ENCODE measurements at places on chromosomes 5 and 9.

DNA sequence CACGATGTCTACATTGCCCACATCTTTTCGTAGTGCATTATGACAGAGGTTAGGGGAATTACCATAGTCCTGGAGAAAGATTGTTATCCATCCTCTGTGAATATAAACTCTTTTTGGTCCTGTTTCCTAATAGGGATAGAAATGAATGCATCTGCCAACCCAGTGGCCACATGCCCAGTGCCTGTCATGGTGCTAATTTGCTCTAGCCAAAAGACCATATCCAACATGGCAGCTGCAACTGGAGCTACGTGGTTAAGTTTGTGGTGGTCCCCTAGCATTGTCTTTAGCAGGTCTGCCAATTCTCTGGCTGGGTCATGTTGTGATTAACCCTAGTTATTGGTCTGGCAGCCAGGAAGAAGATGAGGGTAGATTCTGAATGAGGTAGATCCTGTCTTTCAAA lies 87.5 kb downstream of the FGF18 start:
- no peak for DNase-seq

GRCh38 chr5:102823441-102823874 lies 68.4 kb downstream of the PAM start:
- no peak for DNase-seq

DNA sequence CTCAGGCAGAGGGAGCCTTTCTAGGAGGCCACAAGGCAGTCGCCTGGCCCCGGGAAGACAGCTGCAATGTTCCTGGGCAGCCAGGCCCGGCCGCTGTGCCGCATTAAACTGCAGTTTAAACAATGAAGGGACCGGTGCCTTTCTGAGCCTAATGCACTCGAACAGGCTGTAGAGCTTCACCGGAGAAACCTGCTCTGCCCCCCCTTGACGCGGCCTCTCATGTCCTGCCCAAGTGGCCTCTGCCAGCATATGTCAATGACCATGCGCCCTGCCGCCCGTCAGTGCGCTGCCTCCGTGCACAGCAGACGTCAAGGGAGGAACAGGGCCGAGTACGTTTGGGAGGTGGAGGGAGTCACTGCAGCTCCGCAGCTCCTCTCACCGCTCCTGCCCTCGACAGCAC lies 38.4 kb upstream of the BARHL1 start:
- DNase-seq = no peak

- no peak for DNase-seq
Observed at GRCh38 chr5:113119246-113119924, 142.8 kb downstream of the DCP2 start.

GRCh38 chr9:35060548-35061207 lies 11.7 kb downstream of the VCP start:
- DNase-seq = no peak

DNA sequence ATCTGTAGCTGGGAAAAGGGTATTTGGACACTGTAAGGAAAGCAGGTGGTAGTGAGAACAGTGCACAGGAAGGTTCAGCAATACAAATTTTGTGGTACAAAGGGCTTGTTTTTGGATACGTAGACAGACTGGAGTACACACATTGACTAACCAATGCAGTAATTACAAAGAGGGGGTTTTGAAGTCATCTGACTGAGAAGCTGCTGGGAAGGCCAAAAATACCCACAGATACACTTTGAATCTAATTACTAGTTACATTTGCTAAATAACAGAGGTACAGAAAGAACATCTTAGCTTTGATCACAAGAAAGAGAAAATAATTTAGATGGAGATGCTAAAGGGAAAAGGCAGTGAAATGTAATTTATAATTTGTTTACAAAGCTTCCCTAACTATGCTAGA lies 45.9 kb downstream of the PKD2L2 start:
- DNase-seq = no peak

GRCh38 chr9:125883565-125884217 lies 136.5 kb downstream of the PBX3 start:
- DNase-seq = no peak

DNA sequence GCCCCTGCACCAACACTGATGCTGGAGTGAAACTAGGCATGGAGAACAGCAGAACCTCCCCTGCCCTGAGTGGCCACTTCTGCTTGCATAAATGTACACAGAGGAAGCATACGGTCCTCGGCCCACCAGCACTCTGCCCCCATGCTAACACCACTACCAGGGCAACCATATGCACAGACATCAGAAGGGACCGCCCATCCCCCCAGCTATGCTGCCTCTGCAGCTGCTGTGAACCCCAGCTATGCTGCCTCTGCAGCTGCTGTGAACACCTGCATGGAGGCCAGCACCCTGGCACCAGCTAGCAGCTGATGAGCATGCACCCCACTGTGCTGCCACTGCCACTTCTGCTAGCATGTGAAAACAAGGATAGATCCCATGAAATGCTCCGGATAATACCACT lies 250.3 kb downstream of the TUSC1 start:
- DNase-seq = no peak

- DNase-seq = no peak
Observed at GRCh38 chr5:179905161-179905560, 2.5 kb downstream of the TBC1D9B start.

- DNase-seq = no peak
Observed at GRCh38 chr9:33158843-33159776, 8.0 kb downstream of the B4GALT1 start.

- no peak for DNase-seq
Observed at GRCh38 chr9:22528485-22528884, 81.9 kb downstream of the DMRTA1 start.

- no peak for DNase-seq
Observed at GRCh38 chr9:110065532-110065931, 142.4 kb downstream of the C9orf152 start.

- no peak for DNase-seq
Observed at GRCh38 chr9:31347082-31347617, 1037.3 kb upstream of the ACO1 start.

DNA sequence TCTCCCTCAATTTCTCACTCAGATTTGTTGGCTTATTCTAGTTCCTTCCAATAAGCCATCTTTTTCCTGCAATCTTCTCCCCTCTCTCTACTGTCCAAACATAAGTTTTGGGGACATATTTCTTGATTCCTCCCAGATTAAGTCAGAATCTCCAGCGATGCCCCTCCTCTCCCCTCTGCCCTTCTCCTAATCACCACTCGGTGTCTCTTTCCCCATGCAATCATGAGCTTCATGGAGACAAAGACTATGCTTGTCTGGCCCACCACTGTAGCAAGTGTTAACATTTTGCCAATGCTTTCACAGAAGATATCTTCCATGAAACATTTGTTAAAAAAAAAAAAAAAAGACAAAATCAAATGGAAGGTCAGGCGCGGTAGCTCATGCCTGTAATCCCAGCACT lies 42.4 kb downstream of the PDE6A start:
- no peak for DNase-seq

DNA sequence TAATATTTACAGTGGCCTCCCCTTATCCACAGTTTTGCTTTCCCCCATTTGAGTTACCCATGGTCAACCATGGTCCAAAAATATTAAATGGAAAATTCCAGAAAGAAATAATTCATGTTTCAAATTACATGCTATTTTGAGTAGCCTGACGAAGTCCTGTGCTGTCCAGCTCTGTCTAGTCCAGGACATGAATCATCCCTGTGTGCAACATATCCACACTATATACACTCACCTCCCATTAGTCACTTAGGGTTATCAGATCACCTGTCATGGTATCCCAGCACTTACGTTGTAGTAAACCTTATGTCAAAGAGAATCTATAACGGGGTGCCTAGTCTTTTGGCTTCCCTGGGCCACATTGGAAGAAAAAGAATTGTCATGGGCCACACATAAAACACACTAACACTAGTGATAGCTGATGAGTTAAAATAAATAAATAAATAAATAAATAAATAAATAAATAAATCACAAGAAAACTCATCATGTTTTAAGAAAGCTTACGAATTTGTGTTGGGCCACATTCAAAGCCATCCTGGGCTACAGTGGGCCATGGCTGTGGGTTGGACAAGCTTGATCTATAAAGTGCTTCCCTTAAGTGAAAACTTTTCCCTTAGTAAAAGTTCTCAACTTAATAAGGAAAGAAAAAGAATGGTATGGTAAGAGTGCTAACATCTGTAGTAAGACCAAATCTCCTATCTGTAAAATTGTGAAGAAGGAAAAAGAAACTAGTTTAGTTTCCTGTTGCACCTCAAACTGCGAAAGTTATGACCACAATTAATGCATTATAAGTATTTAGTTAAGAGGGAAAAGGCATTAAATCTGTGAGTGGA lies 15.9 kb upstream of the OMD start:
- no peak for DNase-seq

GRCh38 chr5:113487781-113488644 lies at the start of gene MCC:
MCC (minus strand) TSS chr5:113488453.
- DNase-seq = peak; percentile 7

DNA sequence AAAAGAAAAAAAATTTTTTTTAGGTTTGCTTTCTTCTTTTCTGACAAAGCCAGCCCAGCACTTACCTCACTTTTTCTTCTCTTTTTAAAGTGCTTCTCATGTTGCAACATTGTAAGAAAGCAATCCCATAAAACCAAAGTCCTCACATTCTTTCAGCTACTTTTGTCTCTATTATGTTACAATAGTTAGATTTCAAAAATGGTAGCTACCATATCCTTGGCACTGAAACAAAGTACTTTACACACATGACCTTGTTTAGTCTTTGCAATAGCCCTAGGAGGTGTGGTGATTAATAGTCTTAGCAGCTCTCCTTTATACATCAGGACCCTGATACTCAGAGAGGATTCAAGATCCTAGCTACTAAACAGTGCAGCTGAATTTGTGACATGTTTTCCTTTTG lies 23.5 kb upstream of the CARTPT start:
- DNase-seq = no peak

DNA sequence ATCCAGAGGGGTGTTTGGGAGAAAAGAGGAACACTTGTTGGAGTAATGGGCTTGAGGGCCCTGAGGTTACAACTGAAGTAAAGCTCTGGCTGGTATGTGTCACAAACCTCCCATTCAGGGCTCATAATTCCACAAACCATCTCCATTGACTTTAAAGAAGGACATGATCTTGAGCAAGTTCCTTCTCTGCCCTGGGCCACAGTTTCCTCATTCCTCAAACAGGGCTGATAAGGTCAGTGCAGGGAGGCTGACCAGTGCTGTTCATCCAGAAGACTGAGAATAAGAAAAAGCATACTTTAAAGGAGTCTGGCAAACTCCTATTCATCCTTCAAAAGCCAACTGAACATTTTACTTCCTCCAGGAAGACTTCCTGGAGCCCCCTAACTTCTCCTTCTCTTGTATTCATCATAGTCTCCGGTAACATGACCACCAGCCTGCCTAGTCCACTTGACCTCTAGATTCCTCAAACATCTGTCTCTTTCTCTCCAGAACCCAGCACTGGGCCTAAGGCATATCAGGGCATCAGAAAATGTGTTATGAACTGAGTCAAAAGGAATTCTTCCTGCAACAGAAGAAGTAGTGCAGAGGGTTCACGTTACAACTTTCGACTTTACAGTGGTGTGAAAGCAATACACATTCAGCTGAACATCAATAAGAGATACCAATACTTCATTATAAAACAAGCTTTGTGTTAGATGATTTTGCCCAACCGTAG lies 20.7 kb upstream of the PTPN3 start:
- DNase-seq = no peak

- DNase-seq = no peak
Observed at GRCh38 chr5:74392711-74393351, 247.7 kb downstream of the ENC1 start.

Data from stimulated activated CD4-positive, alpha-beta T cell treated with anti-CD3 and anti-CD28 coated beads, Interleukin-12 subunit alpha, Interleukin-12 subunit beta, amount 100 ng/mL, for 24 hours (primary cell).